ENCODE measurements at places on chromosomes 7 and 10.

DNA sequence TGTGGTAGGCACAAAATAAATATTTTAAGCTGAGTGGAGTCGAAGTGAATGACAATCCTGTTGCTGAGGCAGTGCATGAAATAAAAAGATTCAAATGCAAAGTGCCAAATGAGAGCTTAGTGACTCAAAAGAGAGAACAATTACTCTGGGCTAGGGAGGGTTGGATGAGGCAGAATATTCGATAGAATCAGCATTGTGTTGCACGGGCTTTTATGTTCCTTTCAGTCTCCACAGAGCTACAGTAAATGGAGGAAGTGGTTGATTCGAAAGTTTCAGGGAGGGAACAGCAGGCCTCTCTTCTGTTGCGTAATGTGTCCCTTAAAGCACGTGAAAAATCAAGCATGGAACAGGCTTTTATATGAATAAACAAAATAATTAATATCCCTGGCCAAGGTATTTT, 599.3 kb upstream of the CELF2 start:
- no peak for DNase-seq

DNA sequence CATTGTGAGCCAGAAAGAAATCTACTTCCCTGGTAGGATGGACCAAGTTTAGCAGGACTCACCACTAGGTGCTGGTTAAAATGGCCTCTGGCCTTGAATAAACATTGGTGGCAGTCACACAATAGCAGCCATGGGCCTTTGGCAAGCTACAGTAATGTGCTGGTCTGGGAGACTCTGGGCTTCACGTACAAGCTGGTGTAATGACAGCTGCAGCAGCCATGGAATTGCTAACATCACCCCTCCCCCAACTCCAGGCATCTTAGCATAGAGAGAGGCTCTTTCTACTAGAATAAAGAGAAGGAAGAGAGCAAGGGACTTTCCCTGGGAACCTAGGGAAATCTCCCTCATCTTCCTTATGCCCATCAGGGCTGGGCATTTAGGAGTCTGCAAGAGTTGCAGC, 205.1 kb upstream of the SEMA3A start:
- DNase-seq, result no peak

DNA sequence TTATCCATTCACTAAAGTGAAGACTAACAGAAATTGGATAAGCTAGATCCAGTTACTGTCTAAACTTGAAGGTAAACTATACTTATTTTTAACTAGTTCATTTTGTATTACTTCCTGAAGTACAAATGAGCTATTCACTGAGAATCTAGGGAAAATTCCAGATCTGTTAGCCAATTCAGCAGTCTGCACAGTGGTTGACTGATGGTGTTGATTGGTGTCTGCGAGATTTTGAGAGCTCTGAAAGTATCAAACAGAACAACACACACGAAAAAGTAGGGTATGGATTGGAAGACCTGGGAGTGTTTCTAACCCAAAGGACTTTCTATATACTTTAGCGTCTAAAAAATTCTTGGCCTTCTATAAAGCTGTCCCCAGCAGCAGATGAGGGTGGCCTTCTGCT, 33.6 kb upstream of the AGR2 start:
- DNase-seq, result no peak

DNA sequence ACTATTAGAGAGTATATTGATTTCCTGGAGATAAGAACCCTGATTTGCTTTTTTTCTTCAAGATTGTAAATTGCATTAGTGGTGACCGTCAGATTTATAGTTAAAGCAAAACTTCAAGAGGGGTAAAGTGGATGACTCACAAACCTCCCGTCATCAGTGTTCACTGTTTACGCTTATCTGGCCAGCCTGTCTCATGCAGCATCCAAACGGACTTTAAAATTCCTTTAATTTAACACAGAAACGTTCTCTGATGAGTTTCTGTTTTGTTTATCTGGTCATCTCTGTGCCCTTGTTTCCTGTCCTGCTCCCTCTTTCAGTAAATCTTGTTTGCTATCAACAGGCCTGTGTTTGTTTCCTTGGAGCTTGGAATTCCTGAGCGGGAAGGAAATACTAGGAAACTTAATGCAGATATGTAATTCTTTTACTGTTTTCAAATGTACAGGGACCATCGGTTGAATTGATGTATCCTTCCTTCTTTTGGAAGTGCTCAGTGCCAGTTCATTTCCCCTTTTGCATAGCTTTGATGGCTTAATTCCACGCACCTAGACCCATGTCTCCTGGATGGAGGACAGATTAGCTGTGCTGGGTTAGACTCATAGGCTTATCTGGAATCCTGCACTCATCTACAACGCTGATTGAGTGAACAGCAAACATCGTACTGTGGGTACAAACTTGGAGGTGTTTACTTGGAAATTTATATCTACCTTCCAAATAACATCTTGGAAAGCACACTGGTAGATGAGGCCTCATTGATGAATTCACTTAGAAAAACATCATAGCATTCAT, 21.3 kb downstream of the PTPRE start:
- no peak for DNase-seq

DNA sequence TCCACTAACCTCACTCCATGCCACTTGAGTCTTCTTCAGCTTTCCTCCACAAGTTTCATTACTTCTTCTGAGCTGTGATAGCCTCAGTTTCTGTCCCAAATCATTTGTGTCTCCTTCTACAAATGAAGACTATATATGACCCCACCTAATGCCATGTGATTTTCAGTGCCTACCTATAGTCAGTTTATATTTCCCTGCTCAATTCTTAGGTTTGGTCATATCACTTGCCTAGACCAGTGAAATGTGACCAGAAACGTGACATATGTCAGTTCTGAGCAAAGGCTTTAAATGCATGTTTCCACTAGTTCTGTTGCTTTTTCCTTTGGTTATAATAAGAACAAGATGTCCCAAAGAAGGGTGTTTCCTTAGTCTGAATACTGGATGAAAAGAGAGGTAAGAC, 24.6 kb upstream of the REEP3 start:
- no peak for DNase-seq

Data from GM03348 (cell line).